ENCODE measurements at places on chromosomes 6 and 20.

GRCh38 chr6:110874880-110875547 is 429 bp downstream of the AMD1 start:
- peak; percentile 60 for DNase-seq

GRCh38 chr20:62449951-62450691 is 22.8 kb upstream of the RBBP8NL start:
- DNase-seq: no peak

- DNase-seq: no peak
Observed at GRCh38 chr6:107582086-107582485, 92.2 kb downstream of the SOBP start.

DNA sequence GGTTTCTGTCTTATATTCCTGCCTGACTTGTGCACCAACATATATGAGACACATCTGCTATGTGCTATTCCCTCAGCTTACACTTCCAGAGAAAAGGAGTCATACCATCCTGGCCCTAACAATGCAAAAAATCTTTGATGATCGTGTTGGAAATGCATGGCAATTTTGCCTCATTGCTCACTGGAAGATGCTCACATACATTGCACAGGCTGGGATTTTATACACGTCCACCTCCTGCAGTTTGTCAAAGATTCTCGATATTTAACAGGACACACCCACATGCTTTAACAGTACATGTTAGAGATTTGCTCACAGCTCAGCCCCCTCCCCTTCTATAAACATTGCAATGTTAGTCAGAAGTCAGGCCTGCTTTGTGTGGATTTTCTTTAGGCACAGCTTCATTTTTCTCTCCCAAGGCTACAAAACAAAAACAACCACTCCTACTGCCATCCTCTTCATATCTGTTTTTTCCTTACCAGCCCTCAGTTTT is 66.1 kb downstream of the ADGB start:
- no peak for DNase-seq

DNA sequence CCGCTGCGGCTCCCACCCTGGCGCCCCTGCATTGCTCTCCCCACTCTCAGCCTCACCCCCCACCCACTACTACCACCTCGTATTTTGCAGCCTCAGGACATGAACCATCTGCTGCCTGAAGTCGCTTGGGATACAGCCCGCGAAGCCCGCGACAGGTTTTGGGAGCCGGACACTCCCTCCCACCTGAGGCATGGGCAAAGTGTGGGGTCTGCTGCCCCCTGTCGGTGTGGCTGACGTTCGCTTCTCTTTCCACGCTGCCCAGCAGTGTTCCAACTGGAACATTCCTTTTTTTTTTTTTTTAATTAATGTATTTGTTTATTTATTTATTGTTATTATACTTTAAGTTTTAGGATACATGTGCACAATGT is 15.3 kb upstream of the LPA start:
- no peak for DNase-seq

DNA sequence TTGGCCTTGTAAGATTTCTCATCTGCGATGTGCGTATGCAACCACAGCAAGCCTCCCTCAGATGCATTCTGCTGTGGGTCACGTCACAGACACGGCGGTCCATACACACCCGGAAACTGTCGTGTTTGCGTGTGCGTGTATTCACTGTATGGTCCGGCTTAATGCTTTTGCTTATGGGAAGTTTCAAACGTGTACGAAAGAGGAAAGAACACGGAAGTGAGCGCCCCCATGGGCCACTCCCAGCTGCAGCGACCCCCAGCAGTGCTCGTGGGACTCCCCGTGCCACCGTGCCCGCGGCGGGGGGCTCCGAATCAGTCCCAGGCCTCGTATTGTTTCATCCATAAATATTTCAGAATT is 10.2 kb downstream of the DLL1 start:
- no peak for DNase-seq

- DNase-seq: no peak
Observed at GRCh38 chr20:41172296-41173140, 35.2 kb downstream of the PLCG1 start.

DNA sequence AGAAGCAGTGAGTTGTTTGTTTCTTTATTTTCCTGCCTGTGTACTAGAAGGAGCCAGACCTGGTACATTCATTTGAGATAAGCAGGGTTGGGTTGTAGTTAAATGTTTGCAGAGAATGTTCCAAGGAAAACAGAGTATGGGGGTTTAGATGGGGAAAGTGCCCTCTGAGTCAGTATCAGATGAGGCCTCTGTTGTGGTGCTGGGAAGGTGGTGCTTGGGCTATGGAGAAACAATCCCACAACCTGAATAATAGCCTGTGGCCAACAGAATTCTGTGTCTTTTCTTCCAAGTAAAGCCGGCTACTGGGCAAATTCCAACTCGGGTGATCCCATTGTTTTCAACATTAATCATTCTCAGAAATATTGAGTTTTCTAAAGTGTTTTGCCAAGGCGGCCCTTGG is 109.3 kb downstream of the RNF144B start:
- DNase-seq: no peak

- DNase-seq: no peak
Observed at GRCh38 chr6:21053612-21054011, 519.4 kb downstream of the CDKAL1 start.

DNA sequence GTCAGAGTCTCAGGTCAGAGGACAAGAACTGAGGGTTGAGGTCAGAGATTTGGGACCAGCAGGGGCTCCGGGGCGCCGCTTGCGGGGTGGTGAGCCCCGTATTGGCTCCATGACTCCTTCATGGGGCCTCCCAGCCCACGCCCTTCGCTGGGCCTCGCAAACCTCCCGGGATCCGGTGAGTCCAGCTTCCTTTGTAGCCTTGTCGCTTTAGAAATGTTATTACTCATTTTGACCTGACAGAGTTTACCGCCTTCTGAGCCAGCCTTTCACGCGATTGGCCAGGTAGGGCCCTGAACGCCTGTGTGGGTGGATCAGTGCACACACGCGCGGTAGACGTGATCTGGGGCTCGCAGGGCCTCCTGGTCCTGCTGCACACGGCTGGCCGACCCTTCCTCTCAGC is 181.1 kb downstream of the ERMARD start:
- no peak for DNase-seq

DNA sequence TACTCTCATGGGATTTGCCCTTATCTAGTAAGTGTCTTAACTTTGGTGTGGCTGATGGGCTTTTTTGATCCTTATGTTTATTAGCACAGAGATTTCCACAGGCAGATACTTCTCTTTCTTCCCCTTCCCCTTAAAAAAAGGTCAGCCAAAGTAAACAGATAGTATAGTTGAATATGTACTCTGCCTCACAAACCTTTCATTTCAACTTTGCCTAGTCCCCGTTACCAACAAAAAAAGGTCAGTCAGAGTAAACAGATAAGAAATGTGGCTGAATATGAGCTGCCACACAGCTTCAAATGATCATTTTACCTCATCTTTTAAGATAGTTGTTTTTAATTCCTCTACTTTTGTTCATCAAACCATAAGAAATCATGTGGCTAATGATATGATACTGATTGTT is 34.1 kb upstream of the SLC35D3 start:
- DNase-seq: no peak
